ENCODE measurements at places on chromosomes 11 and 22.

DNA sequence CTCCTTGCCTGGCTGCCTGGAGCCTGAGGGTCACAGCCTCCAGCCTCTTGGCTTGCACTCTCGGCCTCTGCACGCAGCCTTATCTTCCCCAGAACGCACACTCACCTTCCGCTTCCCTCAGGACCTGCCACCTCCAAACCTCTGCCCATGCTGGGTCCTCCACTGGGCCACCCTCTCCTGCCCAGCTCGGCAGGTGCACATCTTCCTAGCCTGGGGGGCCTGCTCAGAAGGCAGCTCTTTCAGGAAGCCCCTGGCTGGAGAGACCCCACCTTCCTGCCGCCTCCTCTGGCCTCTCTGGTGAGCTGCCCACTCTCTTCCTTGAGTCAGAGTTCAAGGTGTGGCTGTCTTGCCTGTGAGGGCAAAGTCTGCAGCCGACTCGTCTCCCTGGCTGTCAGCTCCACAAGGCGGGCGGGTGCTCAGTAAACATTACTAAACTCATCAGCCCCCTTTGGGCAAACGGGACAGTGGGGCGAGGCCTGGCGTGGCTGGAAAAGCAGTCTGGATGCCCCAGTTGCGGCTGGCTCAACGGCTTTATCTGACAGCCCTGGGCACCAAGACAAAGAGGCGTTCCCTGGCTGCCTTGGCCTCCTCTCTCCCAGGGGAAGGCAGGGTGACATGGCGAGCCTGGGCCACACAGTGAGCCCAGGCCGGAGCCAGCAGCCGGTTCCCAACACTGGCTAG, 1.7 kb upstream of the LINC01488 start:
- DNase-seq, result no peak

DNA sequence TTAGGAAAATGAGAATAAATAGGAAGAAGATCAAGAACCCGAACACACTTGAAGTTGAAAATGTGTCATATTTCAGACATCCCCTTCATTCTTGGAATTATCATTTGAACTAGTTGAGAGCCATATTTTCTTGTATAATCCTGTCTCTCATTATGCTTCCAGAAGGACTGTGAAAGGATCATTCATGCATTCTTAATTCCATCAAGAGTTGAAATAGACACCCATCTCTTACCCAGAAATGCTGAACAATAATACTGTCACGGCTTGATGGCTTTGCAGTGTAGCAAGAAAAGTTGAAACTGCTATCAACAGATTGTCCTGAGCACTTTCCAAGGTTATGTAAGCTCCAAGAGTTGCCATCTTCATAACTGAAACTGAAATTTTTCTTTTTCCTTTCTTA, 79.7 kb downstream of the ARHGAP42 start:
- no peak for DNase-seq

DNA sequence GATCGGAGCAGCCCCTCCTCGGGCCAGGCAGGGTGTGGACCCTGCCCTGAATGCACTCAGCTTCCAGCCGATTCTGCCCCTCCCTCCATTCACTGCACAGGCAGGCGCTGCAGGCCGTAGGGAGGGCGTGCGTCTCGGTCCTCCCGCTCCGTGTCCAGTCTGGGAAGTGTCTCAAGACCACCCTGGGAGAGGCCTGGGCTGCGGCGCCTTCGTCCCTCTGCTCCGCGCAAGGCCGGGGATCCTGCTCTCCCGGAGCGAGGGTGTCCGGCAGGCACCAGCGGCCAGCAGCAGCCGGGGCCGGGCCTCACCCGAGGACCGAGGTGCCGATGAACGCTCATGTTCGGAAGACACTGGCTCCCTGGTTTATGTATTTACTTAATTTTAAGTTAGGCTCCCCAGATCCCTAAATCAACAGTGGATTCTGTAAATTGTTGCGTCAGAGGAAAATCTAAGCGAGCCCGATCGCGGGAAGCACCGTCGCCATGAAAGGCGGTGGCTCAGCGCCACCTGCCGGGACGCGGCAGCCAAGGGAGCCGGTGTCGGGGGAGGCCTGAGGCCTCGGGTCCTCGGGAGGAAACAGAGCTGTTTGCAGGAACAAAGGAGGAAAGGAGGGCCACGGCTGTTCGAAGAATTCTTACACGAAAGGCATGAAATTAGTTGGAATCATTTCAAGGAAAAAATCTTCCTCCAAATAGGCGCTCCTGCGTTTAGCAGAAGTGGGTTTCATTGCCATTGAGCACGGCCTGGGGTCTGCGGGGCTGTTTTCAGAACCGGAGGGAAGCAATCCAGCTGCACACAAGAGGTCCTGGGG, 195.3 kb downstream of the BRD1 start:
- no peak for DNase-seq

GRCh38 chr11:69444381-69445130, 36.9 kb upstream of the LINC01488 start:
- DNase-seq, result no peak

Data from stimulated activated CD4-positive, alpha-beta T cell treated with anti-CD3 and anti-CD28 coated beads, Interleukin-2, amount 100 ng/mL, for 4 hours (primary cell).